AG09319 (cell line): ENCODE measurements at places on chromosomes 6 and 20.
A peak's percentile ranks its signal among the peaks of the same experiment; 100 is the strongest.

DNA sequence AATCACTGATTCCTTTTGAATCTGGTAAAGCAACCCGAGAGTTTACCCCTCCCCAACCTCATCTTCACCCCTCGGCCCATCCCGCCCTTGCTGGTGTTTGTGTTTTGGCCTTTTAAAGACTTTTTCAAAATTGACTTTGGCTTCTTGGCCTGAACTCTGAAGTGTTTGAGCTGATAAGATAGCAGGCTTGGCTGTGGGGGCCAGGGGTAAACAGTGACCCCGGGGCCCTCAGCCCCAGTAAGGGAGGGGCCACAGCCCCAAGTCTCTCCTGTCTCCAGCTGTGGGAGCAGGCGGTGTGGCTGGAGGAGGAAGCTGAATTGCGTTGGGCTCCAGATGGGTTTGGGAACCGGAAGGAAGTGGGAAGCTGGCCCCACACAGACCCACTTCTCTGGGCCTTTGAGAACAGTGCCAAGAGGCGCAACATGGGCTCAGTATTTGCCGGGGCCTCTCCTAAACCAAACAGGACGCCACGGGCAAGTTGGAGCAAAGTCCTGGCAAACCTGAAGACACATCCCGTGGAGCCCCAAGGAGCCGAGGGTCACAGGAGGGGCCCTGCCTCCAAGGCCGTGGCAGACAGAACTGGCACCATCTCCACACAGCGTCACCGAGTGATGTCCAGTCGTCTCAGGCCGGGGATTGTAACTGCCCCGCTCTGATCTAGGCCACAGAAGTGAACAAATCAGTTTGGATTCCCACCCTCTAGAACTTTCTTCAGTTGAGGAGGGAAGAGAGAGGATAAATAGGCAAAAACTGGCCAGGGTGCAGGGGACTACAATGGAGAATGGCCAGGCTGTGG is 54.3 kb upstream of the PTPN1 start:
- no peak for DNase-seq

GRCh38 chr6:41723530-41724227 is 11.7 kb downstream of the TFEB start:
- DNase-seq, result peak; percentile 50

GRCh38 chr6:158049055-158050028 is 67.7 kb downstream of the SYNJ2 start:
- DNase-seq, result no peak

DNA sequence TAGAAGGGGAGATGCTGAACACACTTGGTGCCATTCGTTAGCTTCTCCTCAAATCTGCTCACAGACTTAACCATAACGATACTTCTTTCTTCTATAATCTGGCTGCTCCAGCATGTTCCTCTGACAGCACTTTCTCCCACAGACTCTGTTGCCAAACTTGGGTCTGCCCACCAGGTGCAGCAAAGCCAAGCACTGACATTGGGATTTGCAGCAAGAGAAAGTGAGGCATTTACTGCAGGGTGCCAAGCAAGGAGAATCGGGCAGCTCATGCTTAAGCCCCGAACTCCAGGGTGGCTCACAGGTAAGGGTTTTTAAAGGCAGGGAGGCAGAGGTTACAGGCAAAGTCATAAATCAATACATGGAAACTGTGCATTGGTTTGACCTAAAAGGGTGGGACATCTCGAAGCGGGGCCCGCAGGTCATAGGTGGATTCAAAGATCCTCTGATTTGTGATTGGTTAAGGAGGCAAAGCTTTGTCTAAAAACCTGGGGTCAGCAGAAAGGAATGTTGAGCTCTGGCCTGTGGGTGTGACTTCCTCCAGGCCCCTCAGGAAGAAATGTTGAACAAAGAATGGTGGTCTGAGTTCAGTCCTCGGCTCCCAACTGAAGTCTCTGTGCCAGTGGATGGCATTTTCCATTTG is 25.1 kb upstream of the PNPLA1 start:
- no peak for DNase-seq

- DNase-seq, result no peak
These were observed 463.3 kb downstream of the DOK5 start for GRCh38 chr20:54938707-54939106.

DNA sequence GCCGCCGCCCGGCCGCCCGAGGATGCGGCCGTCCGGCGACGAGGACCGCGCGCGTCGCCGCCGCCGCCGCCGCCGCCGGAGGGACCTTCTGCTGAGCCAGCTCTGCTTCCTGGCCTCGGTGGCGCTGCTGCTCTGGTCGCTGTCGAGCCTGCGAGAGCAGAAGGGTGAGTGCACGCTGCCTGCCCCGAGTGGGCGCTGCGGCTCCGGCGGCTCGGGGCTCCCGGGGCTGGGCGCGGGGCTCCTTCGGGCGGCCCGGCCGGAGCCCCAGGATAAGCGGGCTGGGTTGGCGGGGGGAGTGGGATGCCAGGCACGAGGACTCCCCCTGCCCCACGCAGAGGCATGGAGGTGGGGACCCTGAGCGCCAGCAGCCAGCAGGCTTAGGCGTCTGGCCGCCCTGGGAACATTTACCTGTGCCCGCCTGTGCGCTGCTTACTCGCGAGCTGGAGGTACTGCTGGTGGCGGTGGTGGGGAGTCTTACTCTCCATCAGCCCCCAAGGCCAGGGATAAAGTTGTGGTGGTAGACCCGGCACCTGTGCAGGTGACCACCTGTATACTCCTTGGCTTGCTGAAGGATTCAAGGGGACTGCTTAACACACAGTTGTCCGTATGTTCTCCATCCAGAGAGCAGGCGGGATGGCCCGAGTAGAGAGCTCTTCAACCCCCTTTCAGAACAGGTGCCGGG is 520 bp downstream of the SLC24A3 start:
- peak; percentile 12 for DNase-seq

DNA sequence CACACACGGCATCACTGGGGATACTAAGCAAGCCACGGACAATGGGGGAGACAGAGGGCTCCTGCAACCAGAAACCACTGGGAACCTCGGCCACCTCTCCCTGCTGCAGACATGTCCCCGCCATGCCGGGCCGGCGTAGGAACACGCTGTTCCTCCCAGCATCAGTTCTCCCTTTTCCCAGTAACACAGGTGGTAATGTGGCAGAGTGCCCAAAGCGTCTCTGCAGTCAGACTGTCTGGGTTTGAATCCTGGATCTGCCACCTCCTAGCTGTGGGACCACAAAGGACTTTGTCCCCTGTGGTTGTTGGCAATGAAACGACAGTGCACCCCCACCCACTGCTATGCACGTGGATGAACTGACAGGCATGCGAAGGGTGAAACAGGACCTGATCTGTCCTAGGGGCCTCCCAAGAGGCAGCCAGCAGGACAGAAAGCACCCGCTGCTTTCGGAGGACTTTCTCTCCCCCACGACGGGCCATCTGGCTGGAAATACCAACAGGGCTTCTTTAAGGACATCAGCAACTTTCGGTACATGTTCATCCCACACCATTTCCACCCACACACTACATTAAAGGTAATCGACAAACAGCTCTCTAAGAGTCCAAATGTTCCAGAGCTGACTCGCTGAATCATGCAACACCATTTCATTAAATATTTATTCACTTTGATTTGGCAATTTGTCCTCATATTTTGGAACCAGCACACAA is 74.1 kb downstream of the SULF2 start:
- no peak for DNase-seq

DNA sequence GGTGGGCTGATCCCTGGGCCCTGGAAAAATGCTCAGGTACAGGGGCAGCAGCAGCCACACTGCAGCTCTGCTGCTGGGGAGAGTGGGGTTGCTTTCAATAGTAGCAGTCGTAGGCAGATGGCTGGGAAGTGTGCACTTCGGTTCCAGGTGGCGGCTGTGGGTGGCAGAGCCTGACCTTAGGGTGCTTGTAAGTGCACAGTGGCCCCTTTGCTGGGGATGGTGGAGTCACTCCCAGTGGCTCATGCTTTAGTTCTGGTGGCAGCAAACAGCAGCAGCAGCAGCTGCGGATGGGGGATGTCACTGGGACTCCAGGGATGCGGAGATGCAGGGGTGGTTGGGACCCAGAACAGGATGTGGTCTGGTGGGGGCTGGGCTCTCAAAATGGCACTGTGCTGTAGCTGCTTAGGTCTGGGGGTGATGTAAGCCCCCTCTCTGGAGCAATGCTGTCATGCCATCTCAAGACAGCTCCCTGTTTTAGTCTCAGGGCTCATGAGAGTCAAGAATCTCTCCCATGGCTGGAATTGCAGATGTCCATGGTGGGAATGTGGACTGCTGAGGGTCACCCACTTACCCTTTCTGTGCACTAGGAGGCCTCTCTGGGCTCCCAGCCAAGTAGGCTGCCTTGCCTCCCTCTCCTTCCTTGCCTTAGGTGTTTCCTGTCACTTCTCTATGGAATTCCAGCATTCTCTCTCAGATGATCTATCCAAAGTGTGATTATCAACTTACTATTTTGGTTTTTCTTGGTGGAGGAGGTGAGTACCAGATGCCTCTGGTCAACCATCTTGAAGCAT is 146.7 kb upstream of the SLC22A23 start:
- DNase-seq, result no peak

- no peak for DNase-seq
These were observed 451.5 kb downstream of the PLCB1 start for GRCh38 chr20:8583566-8584043.

- no peak for DNase-seq
These were observed 108.3 kb downstream of the CARMIL1 start for GRCh38 chr6:25387483-25387882.

- no peak for DNase-seq
These were observed 151.0 kb downstream of the SCML4 start for GRCh38 chr6:107673076-107673494.
